ENCODE measurements at places on chromosomes 16 and 17.

- no peak for DNase-seq
Measured at GRCh38 chr16:85610059-85610445, 3.1 kb upstream of the GSE1 start.

- no peak for DNase-seq
Measured at GRCh38 chr17:37026531-37026869, 77.7 kb downstream of the AATF start.

DNA sequence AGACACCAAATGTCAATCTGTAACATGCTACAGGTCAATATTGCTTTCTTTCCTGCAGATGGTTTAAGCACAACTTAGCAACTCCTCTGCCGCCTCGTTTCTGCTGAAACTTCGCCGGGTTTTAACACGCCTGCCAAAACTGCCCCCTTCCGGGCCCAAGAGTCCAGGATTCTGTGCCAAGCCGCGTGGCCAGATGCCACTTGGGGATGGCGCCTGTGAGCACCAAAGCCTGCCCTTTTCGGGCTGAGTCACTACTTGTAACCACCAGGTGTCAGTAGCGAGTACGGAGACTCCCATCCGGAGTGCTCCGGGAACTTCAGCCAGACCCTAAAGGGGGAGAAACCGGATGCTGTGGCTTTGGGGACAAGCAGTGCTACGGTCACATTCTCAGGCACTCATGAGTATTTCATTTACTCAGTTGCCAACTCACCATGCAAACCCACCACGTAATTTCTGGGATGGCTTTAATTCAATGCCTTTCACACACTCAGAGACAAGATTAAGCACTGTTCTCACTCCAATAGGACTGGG lies 7.8 kb downstream of the PMP22 start:
- peak; percentile 73 for DNase-seq

DNA sequence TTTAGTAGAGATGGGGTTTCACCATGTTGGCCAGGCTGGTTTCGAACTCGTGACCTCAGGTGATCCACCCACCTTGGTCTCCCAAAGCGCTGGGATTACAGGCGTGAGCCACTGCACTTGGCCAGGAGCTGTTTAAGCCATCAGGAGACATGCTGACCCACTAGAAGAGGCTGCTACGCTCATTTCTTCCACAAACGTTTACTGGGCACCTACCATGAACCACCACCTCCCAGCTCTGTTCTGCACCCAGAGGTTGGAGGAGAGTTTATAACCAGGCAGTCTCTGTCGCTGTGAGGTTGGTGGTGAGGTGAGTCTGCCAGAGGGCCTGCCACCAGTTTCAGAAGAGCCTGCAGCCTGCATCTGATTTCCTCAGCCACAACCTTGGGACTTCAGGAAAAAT lies 51.8 kb downstream of the SF3B3 start:
- DNase-seq = no peak

DNA sequence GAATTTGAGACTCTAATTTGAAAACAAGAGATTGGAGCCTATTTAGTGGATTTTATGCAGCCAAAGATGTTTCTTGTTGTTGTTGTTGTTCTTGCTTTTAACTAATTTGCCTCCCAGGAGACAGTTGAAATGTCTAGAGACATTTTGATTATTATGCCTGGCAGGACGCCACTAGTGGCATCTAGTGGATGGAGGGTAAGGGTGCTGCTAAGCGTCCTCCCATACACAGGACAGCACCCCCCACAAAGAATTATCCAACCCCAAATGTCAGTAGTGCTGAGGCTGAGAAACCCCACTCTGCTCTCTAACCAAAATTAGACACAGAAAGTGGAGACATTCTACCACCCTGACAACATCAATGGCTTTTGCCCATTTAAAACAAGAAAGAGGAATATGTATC lies 15.4 kb upstream of the HSBP1 start:
- no peak for DNase-seq

DNA sequence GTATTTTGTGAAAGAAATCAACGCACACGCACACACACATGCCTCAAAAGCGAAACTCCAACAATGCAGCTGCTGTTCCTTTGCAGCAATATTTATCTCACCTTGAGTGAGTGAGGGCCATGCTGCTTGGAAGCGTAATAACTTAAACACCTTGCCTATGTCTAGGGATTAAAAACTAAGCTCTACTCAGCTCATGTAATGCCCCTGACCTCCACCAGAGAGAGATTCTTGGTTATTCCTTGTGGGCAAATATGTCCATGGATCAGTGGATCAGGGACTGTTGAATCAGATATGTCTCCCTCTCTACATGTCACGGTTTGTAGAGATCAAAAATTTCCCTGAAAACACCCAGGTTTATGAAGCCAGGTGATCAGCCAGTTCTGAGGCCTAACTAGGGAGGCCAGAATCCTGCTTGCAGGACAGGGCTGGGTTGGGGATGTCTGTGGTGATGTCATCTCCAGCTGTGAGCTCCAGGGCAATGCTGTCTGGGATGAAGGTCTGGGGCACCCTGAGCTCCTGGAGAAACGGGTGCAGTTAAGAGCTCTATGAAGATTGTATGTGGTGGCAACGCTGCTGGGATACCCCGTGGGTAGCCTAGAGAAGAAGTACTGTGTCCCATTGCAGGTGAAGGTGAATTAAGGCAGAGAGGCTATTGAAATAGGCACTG lies 149.4 kb downstream of the KCNJ12 start:
- DNase-seq = no peak

Measured in stimulated activated CD4-positive, alpha-beta T cell treated with anti-CD3 and anti-CD28 coated beads, Interleukin-1b, Interleukin-23, amount 100 ng/mL, for 48 hours (primary cell).